GDM1 (cell line): ENCODE measurements at places on chromosomes 7 and 10.

- DNase-seq: no peak
These were observed 149.5 kb downstream of the ARID5B start for GRCh38 chr10:62050893-62051433.

DNA sequence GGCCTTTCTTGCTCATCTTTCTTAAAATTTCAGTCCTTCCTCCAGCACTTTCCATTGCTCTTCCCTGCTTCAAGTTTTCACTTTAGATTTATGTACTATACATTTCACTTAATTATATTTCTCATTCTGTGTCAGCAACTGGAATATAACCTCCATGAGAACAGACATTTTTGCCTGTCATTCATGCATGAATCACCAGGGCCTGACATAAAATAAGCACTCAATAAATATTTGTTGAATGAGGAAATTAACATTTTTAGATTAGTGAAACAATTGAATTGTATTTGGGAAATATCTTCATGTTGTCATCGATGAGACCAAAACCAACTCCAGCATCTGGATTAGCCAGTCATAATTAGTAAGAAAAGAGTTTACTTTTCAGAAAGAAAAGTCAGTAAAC lies 6.1 kb downstream of the SAMD9L start:
- DNase-seq: no peak

- no peak for DNase-seq
These were observed 80.0 kb upstream of the TMEM106B start for GRCh38 chr7:12131122-12131521.

- no peak for DNase-seq
These were observed 18.5 kb downstream of the TRUB1 start for GRCh38 chr10:114956466-114956865.

DNA sequence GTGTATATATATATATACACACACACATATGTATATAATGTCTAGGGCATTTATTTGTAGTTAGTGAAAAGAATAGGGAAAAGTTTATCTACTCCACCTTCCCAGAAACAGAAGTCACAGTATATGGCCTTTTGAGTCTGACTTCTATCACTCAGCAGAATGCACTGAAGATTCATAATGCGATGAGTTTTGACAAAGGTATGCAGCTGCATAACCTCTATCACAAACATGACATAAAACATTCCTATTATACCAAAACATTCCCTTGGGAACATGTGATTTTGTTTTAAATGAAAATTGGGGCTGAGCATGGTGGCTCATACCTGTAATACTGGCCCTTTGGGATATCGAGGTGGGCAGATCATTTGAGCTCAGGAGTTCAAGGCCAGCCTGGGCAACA lies 137.3 kb upstream of the EEPD1 start:
- no peak for DNase-seq

DNA sequence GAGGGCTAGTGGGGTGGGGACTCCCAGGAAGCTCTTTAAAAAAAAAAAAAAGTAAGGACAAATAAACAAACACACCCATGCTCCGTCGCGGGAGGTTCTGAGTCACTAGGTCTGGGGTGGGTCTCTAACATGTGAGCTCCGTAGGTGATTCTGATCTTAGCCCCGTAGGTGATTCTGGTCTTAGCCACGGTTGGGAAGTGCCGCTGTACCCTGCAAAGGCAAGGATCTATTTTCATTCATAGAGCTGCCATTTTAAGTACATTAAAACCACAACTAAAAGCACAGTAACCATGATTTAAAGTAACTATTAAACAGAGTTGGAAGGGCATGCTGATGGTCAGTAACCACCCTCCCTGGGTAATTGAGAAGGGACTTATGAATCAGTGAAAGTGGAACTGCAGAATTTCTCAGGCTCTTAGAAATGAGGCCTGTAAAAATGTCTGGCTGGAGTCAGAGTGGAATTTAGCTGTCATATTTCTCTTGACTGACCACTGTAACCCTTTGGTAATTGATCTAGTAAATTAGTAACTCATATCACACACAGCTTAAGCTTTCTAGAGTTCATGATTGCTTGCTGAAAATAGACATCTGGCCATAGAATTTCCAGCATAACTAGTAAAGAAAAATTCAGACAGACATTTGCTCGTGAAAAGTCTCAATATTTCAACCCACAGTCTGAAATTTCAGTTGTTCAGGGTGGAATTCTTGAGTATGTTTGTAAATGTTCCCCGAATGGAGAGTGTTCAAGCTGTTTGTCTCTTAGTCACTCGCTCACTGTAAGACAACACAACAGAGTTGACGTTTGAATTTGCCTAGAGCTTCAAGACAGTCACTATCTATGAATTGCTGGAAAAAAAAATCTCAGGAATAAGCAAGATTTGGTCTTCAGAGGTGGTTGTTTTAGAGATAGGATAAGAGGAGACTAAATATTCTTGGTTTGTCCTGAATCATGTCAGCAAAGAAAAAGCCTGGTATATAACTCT lies 34.2 kb upstream of the TCF7L2 start:
- no peak for DNase-seq

DNA sequence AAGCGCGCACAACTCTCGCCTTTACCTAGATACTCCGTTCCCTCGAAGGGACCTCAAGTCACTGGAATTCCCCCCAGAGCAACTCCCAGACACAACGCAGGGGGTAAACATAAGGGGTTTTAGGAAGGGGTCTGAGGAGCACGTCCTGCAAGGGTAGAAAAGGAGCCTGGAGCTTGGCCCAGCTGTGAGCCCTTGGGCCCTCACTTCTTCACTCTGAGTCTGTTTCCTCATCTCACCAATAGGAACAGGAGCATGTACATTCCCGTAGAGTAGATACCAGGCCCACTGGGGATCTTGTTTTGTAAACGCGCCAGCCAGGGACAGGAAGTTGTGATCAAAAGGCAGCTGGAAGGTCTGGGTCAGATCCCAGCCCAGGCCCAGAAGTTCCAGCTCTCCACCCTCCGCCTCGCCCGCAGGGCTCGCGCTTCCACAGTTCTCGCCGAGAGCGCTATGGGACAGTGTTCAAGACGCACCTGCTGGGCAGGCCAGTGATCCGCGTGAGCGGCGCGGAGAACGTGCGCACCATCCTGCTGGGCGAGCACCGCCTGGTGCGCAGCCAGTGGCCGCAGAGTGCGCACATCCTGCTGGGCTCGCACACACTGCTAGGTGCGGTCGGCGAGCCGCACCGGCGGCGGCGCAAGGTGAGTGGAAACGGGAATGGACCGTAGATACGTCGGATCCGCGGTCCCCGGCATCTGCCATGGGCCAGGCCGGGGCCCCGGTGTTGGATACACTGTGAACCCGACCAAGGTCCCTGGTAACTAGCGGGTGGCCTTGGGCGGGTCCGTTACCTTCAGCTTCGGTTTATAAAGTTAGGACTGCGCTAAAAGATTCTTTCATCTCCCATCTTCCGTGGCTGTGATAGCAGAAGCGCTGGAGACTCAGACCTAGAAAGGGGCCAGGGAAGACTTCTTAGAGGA lies 1.3 kb downstream of the CYP26C1 start:
- DNase-seq: no peak

DNA sequence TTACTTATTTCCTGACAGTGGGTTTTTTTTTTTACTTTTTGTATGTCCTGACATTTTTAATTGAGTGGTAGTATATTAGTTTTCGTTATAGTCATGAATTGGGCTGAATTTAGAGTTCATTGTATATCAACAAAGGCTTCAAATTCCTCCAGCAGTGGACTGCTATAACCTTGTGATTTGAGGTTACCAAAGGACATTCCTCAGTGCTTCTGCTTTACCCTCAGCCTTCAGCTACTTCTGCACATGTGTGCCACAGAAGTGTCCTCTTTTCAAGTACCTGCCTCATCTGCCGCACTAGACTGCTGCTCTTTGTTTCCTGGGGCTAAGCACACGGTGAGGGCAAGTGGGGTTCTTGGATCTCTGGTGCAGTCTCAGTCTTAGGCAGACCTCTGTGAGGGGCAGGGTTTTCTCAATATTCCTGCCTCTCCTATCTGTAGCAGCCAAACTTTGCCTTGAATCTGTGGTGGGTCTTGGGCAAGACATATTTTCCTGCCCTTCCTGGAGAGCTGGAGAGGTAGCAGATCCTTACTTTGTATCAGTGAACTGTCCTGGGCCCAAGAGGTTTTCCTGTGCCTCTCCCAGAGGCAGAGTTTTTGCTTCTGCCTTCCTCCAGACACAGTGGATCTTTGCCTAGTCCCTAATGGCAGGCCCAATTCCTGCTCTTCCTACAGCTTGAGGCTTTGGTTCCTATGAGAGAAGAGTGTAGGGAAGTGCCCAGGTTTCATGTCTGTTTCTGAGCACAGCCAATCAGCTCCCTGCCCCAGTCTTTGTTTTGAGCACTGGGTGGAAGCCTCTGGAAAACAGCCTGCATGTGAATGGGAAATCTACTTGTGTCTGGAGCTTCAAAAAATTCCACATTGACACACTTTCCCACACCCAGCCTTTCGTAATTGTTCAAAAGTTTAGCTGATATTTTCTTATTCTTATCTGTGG lies 39.0 kb upstream of the STRIP2 start:
- no peak for DNase-seq

GRCh38 chr7:76020031-76020714 lies 25.8 kb upstream of the TMEM120A start:
- peak; percentile 38 for DNase-seq

DNA sequence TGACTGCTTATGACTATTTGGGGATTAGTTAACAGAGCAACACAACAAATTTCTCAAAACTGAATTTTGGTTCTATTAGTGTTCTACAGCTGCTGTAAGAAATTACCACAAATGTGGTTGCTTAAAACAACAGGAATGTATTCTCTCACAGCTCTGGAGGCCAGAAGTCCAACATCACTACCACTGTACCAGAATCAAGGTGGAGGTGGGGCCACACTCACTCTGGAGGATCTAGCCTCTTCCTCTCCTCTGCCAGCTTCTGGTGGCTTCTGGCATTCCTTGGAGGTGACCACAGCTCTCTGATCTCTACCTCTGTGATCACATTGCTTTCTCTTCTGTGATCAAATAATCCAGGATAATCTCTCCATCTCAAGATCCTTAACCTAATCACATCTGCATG lies 194.7 kb upstream of the BMPER start:
- no peak for DNase-seq

GRCh38 chr7:14807507-14807906 lies 95.0 kb downstream of the DGKB start:
- DNase-seq: no peak

- DNase-seq: no peak
These were observed 105.6 kb downstream of the LHPP start for GRCh38 chr10:124566981-124567835.
